ENCODE measurements at places on chromosomes 6 and 20. TPM values are rescaled to one million over a fixed set of nuclear protein-coding genes. Genes with fewer than 3 reads are reported as not detected.

The MRAP2 gene
- total RNA-seq, result 17.3 TPM

DNA sequence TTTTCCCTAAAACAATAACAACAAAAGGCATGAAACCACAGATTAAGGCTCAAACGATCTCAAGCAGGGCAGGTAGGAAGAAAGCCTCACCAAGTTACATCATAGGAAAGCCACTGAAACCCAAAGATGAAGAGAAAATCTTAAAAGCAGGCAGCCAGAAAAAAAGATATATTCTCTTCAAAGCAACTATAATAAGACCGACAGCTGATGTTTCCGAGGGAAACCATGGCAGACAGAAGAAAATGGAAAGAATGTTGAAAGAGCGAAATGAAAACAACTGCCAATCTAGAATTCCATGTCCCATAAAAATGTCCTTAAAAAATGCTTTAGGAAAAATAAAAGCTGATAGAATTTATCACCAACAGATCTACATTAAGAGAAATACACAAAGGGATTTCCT is 161.5 kb upstream of the THBS2 start:
- DNase-seq, result no peak

GRCh38 chr6:138004430-138005287 is 102.6 kb downstream of the PERP start:
- peak; percentile 75 for DNase-seq

The MOG gene
- total RNA-seq, result 82.9 TPM

DNA sequence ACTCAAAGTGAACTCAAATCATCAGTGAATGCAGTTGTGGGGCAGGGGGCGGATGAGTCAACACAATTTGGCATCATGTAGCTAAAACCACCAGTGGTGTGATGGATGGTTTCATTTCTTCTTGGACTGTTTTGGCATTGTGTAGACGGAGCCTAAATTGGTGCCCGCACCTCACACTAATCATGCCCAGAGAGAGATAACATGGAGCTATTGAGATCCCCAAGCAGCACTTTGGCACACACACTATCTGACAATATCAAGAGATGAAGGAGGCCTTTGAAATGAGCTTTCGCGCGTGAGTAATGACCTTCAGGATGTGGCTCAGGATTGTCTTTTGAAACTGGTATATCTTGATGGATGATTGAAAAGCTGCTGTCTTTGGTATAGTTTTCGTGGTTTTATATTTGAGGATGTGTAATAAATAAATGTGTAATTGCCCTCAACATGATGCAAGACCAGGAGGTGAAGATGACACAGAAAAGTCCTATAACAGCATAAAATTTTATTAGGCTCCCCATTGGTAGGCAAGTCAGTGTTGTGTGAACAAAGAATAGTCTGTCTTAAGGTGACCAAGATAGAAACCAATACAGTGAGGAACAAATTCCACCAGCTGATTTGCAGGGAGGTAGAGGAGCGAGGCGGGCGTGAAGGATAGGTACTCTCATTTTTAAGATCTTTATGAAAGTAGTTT is 174.2 kb downstream of the TSHZ2 start:
- DNase-seq, result no peak

The OR2B6 gene
- not detected for total RNA-seq

GRCh38 chr6:170365593-170365992 is 59.0 kb downstream of the FAM120B start:
- no peak for DNase-seq

DNA sequence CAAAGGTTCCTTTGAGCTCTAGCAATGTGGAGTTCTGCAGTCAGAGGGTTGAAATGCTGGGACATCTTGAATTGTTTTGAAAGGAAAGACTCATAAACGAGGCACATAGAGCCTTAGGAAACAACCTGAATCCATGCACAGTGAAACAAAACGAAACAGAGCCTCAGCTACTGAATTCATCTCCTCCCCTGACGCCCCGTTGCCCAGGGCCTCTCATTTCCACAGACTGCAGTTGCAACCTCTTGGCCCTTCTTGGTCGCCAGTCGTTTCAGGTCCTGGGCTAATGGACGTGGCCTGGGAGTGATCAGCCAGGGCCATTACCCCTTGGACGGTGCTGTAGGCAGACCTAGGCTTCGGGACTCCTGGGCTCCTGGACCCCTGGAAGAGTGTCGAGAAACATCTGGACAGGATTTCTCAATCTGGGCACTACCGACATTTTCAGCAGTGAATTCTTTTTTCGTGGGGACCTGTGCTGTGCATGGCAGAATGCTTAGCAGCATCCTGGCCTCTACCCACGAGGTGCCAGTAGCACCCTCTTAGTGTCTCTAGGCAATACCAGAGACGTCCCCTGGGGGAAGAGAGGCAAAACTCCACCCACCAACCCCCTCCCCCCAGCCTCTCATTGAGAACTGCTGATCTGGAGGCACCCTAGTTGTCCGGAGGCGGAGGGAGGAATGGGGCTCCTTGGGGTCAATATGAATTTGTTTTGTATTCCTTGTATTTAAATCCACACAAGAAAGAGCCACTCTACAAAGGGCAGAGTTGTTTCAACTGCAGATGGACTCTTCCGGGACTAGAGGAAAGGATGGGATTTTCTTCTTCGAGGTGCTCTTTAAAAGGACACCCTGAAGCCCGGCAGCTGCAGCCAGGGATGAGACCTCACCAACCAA is 50.2 kb downstream of the TMEM242 start:
- DNase-seq, result no peak

DNA sequence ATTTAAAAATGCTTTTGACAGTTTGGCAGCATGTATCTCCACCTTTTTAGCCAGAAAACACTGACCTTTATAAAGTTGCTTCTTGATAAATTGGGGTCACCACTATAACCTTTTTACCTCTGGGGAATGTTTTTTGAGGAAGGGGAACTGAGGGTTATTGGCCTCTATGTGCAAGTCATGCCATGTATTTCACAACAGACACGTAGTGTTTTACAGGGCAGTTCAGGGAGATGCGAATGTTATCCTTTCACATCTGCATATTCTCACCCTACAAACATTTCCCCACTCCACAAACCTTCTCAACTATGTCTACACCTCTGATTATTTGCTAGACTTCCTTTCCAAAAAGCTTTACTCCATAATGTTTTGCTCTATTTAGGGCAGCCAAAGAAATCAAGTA is 17.0 kb upstream of the SLA2 start:
- DNase-seq, result no peak

The STK4 gene
- 36.5 TPM for total RNA-seq

DNA sequence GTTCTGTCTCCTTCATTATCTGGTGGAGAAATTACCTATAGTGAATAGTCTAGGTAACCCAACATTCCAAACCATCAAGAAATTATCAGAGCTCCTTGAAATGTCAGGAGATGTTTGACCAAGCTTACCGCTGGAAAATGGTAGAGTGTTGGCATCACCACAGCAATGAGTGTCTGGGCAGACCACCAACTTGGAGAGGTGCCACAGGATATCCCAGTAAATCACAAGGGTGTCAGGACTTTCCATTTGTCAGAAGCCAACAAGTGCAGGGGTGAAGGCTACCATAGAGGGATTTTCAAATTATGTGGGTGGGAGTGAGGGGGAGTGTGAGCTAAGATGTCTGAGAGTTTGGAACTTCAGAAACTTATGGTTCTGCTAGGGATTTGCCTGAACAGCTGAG is 73.2 kb downstream of the VGLL2 start:
- DNase-seq, result no peak

DNA sequence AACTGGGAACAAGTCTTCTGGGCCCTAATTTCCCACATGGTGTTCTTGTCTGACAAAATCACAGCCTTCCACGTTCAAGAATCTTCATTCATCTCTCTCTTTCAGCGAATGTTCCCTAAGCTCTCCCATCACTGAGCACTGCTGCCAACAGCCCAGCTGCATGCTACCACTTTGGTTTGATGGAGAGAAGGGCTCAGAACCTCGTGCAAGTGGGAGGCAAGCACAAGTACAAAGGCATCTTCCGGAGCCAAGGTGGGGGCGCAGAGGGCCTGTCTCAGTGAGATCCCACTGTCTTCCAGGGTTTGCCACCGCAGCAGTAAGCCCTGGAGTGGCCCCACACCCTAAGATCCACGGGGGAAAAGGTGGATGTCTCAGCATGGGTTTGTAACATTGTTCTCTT is 17.2 kb downstream of the DLL1 start:
- no peak for DNase-seq

The LY6G6F gene
- 0.30 TPM for total RNA-seq

DNA sequence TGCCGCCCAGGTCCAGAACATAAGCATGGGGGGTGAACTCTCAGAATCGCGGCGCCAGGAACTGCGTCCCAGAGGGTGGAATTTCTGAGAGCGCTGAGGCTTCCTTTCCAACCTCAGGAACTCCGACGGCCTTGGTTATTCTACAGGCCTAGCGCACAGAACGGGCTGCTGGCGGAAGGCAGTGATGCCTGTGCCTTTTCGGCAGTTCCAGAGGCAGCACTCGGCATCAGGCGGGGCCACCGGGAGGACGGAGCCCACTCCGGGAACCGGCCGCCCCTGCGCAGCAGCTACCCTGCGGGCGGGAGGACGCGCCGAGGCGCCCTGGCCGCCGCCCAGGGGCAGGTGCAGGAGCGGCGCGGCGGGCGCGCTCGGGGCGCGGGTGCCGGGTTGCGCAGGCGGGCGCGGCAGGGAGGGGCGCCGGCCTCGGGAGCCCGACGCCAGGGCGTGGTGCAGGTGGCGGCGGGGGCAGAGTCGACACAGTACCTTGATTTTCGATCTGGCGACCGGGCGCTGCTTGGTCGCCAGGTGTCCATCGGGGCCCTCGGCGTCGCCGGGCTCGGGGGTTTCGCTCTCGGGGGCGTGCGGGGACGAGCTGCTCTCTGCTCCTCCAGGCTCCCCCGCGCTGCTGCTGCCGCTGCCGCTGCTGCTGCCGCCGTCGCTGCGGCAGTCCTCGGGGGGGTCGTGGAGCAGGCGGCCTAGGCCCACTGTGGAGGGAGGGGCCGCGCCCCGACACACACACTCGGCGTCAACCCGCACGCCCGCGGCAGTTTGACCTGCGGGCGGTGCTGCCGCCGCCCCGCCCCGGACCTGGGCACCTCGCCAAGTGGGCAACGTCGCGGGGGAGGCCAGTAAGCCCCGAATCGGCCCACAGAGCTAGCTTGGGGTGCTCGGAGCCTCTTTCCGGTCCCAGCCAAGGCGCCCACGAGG is 1.3 kb downstream of the OVOL2 start:
- no peak for DNase-seq

DNA sequence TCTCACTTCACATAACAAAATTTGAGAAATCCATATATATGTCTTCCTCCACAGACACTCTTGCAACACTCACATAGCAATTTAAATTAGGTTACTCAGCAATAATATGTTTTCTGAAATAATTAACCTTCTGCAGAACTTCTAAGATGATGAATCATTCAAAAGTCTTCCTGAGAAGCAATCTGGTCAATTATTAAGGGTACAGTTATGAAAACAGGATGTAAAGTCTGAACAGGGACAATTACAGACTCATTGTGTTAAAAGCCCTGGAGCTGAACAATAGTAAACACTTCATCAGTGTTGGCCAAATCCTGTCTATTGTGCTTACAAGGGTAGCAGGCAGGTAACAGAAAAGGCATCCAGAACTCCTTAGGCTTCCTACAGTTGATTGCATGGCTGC is 75.4 kb downstream of the FILIP1 start:
- DNase-seq, result no peak

DNA sequence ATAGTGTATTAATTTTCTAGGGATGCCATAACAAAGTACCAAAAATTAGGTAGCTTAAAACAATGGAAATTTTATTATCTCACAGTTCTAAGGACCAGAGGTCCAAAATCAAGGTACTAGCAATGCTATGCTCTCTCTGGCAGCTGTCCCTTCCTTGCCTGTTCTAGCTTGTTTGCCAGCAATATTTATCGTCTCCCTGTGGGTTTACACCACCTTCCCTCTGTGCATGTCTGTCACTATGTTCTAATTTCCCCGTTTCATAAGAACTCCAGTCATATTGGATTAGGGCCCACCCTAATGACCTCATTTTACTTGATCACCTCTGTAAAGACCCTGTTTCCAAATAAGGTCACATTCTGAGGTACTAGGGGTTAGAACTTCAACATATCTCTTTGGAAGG is 217.2 kb downstream of the IBTK start:
- no peak for DNase-seq

GRCh38 chr6:149190224-149190831 is 127.2 kb upstream of the TAB2 start:
- DNase-seq, result no peak

DNA sequence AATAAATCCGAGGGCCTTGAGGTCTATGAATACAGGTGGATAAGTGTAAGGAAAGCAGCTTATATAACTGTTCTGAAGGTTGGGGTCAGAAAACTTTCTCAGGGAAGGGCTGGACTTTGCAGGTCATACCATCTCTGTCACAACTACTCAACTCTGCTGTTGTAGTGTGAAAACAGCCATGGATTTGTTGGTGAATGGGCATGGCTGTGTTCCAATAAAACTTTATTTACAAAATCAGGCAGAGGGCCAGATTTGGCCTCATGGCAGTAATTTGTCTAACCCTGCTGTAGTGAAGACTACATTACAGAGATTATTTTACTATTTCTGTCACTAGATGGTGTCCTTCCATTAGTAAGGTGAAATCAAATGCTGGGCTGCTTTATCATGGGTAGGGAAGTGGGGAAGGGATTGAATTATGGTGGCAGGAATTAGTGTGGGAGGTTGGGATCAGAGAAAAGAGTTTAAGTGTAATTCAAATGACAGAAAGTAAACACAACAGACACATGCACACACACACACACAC is 409.6 kb upstream of the CHD6 start:
- DNase-seq, result peak; percentile 54

The RFX6 gene
- total RNA-seq, result not detected

DNA sequence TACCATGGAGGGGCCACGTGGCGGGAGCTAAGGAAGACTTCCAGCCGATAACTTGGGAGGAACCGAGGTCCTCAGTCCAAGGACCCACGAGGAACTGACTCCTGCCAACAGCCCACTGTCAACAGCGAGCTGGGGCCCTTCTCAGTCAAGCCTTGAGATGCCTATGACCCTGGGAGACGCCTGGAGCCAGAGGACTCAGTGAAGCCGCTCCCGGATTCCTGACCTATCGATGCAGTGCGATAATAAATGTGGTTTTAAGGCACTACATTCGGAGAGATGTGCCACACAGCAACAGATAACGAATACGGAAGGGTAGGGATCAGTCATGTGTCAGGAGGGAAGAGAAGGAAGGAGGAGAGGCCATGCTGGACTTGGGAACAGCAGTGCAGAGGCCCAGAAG is 208.5 kb downstream of the NFATC2 start:
- no peak for DNase-seq

DNA sequence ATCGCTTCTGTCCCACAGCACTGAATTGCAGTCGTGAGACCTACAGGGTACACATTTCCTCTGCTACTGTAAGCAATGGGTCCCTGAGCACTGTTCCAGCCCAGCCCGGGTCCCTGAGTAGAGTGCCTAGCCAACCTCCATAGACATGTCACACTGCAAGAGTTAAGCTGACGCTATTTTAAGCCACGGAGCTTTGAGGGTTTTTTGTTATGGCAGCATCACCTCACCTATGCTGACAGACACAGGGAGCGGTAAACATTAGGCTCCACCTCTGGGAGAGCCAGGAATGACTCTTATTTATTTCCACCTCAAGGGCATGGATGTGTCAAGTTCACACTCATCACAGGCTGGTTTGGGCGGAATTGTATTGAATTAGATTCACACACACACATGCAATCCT is 45.1 kb downstream of the GRM4 start:
- no peak for DNase-seq

The OR2H2 gene
- total RNA-seq, result not detected

GRCh38 chr6:135274561-135275293 is 93.6 kb downstream of the MYB start:
- DNase-seq, result no peak
